ENCODE measurements at places on chromosomes 7 and 10. TPM values are rescaled to one million over a fixed set of nuclear protein-coding genes. Genes with fewer than 3 reads are reported as not detected.

Gene NPY4R2
- 0.45 TPM for polyA plus RNA-seq

DNA sequence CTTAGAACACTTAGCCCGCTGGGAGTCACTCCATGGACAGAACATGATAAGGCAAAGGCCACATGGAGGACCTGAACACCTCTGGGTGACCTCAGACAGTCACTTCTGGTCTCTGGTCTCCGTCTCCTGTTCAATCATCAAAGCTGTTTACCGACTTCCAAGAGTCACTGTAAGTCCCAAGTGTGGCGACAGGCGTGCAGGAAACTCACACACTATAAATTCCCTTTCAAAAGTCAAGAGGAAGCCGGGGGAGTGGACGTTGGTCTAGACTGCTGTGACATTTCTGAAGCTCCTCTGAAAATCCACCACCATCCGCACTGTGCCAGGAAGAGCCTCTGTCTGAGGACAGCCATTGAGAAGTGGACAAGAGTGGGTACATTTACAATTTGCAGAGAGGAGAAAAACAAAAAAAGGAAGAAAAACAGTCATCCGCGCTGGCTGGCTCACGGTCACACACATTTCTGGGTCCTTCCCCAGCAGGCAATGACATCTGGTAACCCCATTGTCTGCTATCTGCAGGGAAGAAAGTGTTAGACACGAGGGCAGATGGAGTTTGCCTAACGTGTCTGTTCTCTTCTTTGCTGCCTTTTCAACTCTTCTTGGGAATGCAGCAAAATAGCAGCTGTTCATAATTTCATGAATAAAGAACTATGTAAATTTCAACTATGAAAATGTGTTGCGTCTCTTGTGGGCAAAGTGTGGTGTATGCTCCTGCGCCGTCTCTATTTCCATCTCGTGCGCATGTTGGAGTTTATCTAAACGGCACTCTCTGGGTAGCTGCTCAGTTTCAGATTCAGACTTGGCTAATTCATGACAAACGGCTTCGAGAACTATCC is 32.9 kb upstream of the CUX1 start:
- peak; percentile 20 for DNase-seq

DNA sequence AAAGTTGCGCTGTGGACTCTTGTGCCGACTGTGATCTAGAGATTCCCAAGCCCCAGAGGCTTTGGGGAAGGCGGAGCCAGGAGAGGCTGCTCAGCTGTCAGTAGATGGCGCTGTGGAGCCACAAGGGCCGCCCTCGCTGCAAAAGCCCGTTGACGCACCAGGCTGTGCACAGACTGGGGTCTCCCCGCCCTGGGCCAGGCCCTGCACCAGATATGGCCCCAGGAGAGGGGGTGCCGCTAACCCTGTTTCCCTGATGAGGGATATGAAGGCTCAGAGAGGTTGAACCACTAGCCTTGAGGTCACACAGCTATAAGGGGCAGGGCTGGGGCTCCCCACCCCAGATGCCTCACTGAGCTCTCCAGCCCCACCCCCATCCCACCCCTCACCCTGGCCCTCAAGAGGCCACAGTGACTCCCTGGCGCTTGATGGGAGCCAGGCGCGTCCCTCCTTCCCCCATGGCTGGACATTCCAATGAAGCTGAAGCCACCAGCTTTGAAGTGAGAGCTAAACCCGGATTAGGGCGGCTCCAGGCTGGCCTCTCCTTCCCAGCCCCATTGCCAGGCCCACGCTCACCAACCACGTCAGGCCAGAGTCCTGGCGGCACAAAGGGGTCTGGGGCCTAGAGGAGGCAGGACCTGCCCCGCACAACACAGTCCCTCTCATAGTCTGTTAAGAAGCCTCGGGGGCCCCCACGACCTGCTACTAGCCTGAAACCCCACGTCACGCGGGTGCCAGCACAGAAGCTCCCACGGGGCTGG is 26.4 kb downstream of the MYL10 start:
- DNase-seq, result peak; percentile 87

DNA sequence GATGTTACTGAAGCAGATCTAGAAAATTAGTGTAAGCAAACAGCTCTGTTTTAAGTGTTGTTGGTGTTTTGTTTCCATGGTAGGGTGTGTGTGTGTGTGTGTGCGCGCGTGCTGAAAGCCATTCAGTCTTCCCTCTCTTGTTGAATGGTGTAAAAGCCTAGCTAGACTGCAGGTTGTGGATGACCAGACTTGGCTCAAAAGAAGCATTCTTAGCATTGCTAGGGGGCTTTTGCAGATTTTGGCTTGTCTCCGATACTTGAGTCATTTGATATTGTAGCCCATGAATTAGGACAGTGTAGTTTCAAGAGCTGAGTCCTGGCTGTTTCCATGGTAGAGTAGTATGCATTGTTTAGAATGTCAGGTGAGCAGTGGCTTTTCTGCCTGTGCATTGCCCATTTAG is 99.1 kb downstream of the SND1 start:
- peak; percentile 18 for DNase-seq
